Posterior cingulate gyrus (tissue), 11 donors: ENCODE measurements at places on chromosomes 5 and 9.

DNA sequence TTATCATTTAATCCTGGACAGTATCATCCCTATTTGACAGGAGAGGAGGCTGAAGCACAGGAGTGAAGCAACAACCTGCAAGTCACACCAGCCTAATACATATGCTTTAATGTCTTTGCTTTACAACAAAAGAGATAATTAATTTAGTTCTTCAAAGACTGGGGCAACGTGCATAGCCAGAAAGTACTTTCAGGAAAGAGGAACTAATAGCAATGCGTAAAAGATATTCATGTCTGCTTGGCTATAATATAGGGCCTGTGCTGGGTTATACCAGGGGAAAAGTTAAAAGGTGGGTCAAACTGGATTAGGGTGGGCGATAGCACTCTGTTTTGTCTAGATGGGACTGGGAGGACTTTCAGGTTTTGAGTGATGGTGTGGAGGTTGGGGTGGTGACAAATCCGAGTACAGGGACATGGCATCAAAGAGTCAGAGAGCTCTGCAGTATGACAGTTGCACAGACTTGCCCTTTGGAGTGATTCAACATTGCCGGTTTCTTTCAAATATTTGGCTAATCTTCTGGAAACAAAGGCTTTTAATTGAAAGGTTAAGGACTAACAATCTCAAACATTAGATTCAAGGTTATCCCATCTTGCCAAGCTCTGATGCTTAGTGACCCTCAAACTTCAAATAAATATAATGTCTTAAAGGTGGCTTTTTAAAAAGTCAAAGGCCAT is 11.9 kb downstream of the DAB2 start:
- no peak for DNase-seq

DNA sequence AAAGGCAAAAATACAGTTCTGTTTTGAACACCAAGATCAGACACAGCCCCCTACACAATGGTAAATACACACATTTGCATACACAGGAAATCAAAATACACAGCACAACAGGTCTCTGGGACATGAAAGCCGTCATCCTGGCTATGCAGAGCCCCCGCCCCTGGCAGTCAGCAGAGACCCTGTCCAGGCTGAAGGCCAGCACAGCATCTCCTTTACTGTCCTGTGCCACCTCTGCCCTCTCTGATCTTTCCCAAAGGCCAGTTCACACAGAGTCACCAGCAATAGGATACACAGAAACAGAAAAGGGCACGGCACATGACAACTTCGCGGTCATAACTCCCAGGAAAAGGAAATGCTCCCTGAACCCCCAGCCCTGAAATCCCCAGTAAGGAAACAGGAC is 34.2 kb upstream of the SMU1 start:
- DNase-seq: no peak

- DNase-seq: no peak
Measured at GRCh38 chr5:158499075-158499891, 600.4 kb downstream of the EBF1 start.

GRCh38 chr9:128149001-128149701 is at the start of gene LCN2:
LCN2 (plus strand) TSS chr9:128149453; CDS start chr9:128149526, 73 bp downstream.
- DNase-seq: no peak

- no peak for DNase-seq
Measured at GRCh38 chr5:131281133-131281867, 17.4 kb downstream of the CDC42SE2 start.

DNA sequence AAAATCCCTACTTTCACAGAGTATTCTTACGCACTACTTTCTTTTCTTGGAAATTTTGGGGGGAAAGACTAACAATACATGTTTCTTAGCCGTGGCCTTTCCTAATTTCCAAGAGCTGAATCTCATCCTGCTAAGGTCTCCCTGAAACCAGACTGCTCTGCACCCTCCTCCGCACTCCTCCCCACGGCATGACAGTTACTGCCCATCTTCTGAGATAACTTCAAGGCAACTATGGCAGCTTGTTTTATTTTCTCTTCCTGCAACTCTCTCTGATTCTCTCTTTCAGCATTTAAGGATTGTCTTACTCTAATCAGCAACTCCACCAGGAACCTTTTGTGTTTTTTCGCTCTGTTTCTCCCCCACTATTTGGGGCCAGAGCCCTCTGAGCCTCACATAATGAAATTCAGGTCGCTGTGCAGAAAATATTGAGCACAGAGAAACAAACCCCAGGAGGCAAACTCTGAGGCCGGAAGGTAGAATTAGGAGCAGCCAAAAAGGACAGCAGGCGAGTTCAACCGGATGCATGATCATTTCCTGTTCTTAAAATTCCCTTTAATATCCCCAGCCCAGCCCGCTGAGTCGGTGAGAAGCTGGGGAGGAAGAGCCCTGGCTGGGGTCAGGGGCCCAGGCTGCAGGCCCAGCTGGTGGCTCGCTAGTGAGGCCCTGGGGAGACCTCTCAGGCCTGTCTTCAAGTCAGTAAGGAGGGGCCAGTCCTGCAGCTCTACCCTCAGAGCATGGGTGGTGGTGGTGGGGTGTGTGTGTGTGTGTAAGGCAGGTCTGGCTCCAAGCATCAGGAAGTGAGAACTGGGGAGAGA is 213.6 kb upstream of the S1PR3 start:
- no peak for DNase-seq

DNA sequence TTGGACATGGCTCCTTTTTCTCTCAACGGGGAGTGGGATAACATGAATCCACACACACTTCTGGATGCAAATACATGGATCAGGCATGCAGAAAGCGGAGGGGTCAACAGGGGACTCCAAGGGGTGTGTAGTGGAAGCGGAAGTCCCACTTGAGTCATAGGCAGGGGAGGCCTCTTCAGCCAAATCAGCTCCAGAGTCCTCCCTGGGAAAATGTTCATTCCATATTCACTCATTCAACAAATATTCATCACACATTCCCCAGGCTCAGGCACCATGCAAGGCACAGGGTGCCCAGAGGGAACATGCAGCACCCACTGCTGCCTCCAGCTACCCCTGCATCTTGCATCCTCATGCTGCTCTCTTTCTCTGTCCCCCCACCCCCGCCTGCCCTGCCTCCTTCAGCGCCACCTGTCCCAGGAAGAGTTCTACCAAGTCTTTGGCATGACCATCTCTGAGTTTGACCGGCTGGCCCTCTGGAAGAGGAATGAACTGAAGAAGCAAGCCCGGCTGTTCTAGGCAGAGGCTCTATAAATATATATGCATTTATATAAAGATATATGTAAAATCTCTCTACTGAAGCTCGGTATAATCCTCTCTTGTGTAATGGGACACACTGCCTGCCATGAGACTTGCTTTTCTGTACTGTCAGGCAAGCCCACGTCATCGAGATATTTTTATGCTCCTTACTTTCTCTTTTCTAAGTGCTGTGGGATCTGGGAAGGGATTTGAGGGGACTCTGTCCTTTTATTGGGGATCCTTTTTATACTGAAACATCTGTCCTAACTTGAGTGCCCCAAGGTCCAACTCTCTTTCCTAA is 13.6 kb upstream of the AFAP1L1 start:
- no peak for DNase-seq

DNA sequence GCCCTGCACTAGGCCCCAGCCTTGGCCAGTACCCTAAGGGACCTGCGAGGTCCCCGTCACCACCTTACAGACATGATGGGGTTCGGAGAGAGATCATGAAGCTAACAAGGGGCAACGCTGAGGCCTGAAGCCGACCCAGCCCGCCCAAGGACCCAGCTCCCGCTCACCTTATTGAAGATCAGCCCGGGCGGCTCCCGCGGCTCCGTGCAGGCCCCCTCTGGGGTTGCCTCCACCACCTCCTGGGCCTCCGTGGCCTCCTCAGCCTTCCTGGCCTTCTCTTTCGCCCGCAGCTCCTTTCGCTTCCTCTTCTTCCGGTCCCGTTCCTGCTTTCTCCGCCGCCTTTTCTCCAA is 3.6 kb downstream of the SURF6 start:
- DNase-seq: no peak

DNA sequence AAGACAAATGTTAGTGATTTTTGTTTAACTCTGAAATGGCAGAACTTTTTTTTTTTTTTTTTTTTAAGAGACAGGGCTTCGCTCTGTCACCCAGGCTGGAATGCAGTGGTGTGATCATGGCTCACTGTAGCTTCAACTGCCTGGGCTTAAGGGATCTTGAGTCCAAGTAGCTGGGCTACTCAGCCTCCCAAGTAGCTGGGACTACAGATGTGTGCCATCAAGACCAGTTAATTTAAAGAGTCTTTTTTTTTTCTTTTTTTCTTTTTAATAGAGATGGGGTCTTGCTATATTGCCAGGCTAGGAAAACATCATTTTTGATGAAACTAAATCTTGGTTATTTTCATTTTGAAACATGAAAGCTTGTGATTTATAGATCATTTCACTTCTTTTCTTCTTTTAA is 91.6 kb upstream of the PTCH1 start:
- no peak for DNase-seq

DNA sequence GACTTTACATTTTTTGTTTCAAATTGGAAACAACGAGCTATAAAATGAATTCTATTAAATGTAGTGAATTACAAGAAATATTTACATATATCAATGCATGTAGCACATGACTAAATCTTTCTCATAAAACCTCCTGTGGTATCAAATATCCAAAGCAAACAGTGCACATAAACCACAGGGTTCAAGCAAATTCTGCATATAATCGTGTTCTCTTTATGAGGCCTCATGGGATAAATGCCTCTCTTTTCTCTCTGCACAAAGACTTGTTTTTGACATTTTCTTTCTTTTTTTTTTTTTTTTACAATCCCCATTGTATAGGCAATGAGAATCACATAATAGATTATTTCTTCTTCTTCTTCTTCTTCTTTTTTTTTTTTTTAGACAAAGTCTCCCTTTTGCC is 1117.2 kb upstream of the DMAC1 start:
- DNase-seq: no peak

GRCh38 chr9:83981126-83981871 is 694 bp downstream of the RMI1 start:
- DNase-seq: no peak

- no peak for DNase-seq
Measured at GRCh38 chr9:74498621-74499095, 1.5 kb downstream of the RORB start.

- DNase-seq: no peak
Measured at GRCh38 chr5:149775785-149776184, 45.7 kb downstream of the PPARGC1B start.

GRCh38 chr9:21984101-21984500 is 10.1 kb downstream of the CDKN2A start:
- DNase-seq: no peak

DNA sequence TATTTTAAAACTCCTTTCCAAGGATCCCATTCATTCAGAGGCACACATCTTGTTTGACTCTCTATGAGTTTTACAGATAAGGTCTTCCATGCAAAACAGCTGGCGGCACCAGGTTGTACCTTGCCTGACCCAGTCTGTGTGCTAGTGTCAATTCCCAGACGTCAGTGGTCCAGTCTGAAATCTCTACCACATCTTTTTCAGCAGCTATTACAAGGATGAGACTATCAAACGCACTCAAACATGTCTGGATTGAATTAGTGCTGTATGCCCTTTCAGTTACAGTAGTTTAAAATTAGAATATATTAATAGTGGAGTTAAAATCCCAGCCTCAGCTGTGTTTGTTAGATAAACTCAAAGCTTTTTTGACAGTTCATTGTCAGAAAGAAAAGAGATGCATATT is 11.7 kb downstream of the CDC14B start:
- DNase-seq: no peak

DNA sequence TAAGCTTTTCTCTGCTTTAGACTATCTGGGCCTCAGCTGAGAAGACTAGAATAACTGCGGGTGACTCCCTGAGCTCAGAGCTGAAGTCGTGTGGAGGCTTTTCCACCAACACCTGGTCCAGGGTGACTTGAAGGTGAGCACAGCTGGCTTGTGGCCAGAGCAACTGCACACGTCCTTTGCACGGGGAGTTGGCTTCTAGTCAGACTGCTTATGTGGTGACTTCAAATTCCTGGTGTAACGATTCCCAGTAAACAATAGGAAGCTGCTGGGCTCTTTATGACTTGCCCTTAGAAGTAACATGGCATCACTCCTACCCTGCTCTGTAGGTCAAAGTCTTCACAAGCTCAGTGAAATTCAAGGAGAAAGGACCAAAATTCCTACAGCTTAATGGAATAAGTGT is 800.6 kb upstream of the CDH6 start:
- no peak for DNase-seq

GRCh38 chr9:106639873-106640568 is 222.9 kb upstream of the ZNF462 start:
- no peak for DNase-seq

DNA sequence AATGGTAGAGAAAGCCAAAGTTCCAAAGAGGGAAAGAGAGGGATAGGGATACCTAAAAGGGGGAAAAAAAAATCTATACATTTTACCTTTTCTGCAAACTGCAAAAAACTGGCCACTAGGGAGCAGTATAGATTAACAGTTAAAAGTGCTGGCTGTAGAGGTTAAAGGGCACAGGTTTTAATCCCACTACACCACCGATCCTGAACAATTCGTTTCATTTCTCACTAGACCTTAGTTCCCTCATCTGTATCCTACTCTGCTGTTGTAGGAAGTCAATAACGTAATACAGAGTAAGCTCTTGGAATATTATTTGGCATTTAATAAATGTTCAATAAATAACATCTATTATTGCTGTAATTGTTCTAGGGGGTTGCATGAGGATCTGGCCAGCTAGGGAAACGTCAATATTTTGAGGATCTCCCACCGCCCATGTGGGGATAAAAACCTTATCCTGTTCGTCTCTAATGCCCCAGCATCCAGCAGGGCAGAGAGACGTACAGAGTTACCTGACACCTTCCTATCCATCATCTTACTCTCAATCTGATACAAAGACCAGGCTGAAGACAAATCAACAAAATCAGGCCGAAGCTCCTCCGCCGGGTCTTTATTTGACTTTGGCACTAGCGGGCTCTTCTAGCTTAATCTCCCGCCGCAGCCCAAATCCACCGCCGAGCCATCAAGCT is 757 bp downstream of the CDC26 start:
- DNase-seq: no peak

DNA sequence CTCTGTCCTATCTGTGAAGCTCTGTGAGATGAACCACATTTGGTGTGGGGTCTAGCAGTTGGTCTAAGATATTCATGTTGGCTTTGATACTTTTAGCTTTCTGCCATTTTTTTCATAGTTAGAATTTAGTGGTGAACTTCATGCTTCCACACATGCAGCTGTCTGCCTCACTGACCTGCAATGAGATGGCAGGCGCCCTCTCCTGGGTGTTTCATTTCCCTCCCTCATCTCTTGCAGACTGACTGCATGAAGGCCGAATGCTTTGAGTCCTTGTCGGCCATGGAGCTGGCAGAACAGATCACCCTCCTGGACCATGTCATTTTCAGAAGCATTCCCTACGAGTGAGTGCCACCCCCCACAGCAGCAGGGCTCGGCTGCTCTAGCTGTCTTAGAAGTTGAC is 26.1 kb upstream of the CKMT2 start:
- DNase-seq: no peak

- no peak for DNase-seq
Measured at GRCh38 chr9:99037769-99038483, 67.0 kb upstream of the TGFBR1 start.

GRCh38 chr9:114174876-114175771 is 19.8 kb downstream of the COL27A1 start:
- DNase-seq: peak; percentile 34

DNA sequence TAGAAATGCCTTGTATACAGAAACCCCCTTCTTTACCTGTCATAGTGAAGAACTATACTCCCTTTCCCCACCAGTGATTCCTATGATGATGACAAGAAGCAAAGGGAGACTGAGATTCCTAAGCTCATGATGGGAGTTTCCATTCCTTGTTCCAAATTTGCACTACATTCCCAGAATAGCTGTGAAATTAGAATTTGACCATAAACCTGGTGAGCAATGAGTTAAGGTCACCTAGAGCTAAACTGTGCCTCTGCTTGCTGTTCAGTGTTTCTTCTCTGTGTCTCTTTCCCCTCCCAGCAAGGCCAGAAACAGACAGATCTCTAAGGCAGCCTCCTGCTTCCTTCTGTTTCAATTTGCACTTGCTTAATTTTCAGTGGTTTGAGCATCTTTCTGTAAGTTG is 332.1 kb downstream of the PIK3R1 start:
- DNase-seq: no peak
